ENCODE measurements at places on chromosomes 12 and 14.

DNA sequence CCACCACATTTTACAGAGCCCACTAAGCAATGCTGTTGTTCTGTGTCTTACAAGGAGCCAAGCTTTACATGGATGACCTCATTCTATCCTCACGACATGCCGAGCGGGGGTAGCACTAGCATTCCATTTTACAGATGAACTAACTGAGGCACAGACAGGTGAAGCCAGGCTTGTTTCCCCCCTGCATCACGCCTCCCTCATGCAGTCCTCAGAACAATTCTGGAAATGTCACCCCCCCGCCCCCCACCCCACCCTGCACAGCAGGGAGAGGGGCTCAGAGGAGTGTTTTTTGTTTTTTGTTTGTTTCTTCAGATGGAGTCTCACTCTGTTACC is 1.5 kb downstream of the SLC8B1 start:
- DNase-seq: no peak

GRCh38 chr14:50381823-50382287 is 14.8 kb downstream of the CDKL1 start:
- no peak for DNase-seq

GRCh38 chr14:47226877-47227520 is 448.4 kb downstream of the MDGA2 start:
- DNase-seq: no peak

GRCh38 chr12:88185988-88186387 is 43.9 kb downstream of the TMTC3 start:
- DNase-seq: no peak

- DNase-seq: no peak
These were observed 4.8 kb upstream of the LMNTD1 start for GRCh38 chr12:25557830-25558436.

DNA sequence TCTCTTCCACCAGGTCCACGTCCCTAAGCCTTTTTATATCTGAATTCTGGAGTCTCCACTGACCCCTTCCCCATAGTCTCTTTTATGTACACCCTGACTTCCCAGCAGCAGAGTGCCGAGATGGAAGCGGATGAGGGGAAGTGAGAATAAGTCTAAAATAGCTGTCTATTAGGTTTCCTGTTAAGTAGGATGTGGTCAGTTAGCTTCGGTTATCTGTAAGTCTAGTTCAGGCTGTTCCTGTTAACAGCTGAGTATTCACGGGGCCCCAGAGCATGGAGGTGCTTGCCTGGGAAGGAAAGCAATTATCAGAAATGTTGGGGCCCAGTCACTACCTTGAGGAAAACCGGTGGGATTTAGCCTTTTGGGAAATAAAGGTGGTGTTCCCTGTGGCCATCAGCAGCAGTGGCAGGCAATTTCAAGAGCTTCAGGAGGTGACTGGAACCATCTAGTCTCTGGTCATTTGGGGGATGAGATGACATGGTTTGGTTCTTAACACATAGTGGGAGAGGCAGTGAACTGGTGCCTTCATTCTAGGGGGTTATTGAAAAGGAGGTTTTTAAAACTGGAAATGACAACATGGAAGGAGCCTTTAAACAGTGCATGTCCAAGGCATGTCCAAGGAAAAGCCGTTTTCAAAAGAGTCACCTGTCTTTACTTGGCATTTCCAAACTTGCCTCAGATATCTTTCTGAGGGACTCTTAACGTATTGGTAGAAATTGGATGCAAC is 21.8 kb downstream of the CHST11 start:
- no peak for DNase-seq

- no peak for DNase-seq
These were observed 35.9 kb downstream of the SLC11A2 start for GRCh38 chr12:50990147-50990727.

DNA sequence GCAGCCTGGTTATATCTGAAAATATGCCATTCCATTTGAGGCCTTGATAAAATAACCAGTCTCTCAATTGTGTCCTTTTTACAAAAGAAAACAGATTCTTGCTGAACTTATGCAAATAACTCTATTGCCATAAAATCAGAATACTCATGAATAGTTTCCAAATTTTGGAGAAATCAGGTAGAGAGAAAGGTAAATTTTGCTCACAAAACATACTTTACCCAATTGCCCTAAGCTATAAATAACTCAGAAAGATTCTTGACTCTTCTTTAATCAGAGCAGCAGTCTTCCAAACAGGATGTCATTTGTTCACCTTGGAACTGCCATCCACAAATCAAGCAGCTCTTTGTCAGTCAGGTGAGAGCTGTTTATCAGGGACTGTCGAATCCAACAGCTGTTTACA is 12.6 kb downstream of the ZNF26 start:
- no peak for DNase-seq

- DNase-seq: no peak
These were observed 198.9 kb downstream of the ZFP36L1 start for GRCh38 chr14:68593806-68594536.

DNA sequence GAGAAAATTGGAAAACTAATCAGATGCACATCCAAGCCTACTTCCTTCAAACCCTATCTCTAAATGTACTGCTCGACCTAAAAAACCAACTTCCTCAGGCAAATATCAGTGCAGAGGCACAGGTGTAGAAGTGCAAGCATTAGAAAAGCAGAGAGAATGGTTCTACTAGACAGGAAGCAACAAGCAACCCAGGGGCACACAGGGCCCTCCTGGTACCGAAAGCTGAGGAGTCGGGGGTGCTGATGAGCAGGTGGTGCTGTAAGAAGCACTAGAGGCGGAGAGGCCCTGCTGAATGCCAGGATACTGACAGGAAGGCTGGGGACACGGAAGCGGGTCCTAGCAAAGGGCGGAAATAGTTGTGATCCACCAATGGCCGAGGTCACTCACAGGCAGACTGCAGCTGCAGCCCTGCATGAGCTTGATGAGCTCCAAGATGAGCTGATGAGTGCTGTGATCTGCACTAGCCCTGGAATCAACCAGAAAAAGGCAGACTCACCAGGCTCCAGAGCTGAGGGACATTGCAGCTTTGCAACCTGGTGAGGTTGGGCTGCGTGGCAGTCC is 85.9 kb downstream of the TTC7B start:
- no peak for DNase-seq

DNA sequence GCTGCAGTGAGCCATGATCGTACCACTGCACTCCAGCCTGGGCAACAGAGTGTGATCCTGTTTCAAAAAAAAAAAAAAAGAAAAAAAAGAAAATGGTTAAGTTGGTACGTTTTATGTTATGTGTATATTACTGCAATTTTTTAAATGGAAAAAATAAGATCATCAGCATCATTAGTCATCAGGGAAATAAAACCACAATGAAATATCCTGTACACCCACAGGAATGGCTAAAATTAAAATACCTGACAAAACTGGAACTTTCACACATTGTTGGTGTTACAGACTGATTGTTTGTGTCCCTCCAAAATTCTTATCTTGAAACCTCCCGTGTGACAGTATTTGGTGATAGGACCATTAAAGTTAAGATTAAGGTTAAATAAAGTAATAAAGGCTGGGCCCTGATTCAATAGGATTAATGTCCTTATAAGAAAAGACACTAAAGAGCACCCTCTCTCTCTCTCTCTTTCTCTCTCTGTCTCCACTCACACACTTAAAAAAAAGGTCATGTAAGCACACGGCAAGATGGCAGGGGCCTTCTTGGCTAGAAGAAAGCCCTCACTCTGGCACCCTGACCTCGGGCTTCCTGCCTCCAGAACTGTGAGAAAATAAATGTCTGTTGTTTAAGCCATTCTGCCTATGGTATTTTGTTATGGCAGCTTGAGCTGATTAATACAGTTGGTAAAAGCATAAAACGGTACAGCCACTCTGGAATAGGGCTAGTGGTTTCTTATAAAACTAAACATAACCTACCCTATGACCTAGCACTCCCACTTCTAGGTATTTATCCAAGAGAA is 48.3 kb upstream of the ZFP36L1 start:
- no peak for DNase-seq

GRCh38 chr14:104689109-104689880 is at the start of gene INF2:
Gene INF2, plus strand, starts transcription at chr14:104689618. Its CDS starts 11,748 bp downstream, at chr14:104701366.
- DNase-seq: peak; percentile 94

- no peak for DNase-seq
These were observed 15.9 kb upstream of the PAWR start for GRCh38 chr12:79706676-79707075.

DNA sequence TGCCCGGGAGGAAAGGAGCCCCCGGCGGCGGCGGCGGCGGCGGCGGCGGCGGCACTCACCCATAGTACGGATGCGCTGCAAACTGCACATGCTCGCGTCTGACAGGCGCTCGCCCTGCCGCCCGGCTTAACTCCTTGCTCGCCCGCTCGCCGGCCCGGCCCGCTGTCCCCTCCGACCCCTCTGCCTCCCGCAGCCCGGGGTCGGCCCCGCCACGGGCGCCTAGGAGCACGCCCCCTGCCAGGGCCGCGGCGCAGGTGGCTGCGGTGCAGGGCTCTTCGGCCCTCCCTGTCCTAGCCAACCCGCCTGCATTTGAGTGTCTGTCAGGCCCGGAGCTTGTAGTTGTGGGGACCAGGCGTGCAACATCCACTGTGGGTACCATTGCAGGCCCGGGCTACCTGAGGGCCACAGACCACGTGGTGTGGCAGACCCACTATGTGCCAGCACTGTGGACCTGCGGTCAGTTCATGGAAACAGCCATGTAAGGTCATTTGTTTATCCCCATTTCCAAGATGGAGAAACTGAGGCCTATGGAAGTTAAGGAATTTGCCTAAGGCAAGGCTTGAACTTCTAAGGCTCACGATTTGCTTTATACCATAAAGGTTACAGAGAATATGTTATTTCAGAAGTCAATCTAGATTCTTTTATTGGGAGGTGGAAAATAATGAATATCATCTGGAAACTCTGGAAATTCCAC is 17.6 kb upstream of the PLEKHH1 start:
- peak; percentile 46 for DNase-seq

DNA sequence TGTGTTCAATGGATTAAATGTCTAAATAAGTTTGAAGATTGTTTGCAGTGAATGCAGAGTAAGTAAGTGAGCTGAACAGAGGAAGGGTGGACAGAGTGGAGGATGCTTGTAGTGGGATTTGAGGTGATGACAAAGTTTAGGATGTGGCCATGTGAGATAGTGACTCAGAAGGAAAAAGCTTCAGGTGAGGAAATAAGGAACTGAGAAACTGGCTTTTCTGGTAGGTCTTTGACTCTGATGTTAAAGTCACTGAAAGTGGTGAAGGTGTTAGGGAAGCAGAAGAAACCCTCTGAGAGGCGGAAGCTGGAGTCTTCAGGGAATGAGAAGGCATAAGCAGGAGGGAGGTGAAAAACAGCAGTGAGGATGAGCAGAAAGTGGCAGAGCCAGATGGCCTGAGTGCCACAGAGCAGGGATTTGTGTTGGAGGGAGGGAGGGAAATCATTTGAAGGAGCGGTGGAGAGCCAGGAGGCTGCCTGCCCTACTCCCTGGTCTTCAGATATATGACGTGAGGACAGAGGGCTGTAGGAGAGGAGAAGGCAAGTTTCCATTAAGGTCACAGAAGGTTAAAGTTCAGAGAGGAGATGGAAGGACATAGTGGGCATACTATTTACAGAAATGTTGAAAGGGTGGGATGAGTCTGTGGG is 24.8 kb downstream of the RGS6 start:
- DNase-seq: no peak

DNA sequence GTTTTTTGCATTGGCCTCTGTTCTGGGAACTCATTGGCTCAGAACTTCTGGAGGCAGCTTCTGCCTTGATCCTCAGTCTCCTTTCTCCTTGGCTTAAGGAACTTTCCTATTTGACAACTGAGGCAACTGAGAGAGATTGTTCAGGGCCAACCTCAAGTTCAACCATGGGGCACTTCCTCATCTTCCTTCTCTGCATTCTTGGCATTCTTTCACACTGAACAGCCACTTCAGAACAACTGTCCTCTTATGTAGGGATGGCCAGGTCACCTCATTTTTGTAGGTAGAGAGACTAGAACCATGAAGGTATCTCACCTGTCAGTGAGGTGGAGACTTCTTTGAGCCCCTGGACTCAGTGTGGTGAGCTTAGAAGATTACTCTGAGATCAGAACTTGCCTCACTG is 63.0 kb upstream of the NRXN3 start:
- DNase-seq: no peak

DNA sequence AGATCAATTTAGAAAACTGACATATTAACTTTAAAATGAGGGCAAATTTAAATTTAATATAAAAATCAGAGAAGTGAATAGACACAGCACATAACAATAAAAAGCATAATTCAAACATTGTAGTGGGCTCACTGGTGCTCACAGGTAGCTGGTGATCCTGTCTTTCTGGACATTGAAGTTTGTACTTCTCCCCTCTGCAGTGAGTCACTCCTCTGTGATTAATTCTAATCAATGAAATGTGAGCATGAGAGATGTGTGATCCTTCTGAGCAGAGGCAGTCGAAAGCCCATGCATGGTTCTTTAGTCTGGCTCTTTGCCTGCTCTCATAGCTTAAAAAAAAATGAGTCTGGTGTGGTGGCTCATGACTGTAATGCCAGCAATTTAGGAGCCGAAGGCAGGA is 59.0 kb upstream of the RERGL start:
- DNase-seq: no peak

GRCh38 chr12:97813301-97813700 is 350.7 kb downstream of the RMST start:
- DNase-seq: no peak

DNA sequence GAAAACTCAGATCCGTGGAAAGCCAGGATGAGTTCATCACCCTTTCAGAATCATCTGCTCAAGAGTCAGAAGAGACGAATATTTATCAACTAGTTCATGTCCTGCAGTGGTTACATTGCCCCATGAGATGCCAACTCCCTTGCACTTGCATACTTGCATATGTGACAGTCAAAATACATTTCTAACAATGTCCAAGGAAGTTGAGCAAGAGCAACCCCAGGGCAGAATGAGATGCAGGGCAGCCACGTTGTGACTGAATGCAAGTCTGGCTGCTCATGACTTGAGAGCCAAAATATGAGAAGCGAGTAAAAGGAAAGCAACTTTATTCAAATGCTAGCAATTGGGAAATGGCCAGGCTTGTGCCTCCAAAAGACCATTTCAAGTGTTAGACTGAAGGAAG is 23.6 kb upstream of the UTP20 start:
- DNase-seq: no peak

DNA sequence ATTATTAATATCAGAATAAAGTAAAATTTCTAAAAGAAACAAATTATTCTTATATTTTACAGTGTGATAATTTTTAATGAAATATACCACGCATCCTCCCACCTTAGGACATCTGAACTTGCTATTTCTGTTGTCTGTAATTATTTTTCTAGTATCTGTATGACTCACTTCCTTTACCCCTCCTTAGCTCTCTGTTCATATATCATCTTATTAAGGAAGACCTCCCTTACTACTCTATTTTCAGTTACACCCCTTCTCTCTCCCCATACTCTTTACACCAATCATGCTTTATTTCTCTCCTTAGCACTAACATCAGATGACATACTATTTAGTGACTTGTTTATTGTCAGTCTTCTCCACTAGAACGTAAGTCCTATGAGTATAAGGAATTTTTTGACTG is 34.2 kb upstream of the C12orf50 start:
- no peak for DNase-seq

GRCh38 chr12:9276990-9277389 is 68.8 kb upstream of the PZP start:
- DNase-seq: no peak

All from 8988T (cell line).